ENCODE measurements at places on chromosomes 3 and 15.

DNA sequence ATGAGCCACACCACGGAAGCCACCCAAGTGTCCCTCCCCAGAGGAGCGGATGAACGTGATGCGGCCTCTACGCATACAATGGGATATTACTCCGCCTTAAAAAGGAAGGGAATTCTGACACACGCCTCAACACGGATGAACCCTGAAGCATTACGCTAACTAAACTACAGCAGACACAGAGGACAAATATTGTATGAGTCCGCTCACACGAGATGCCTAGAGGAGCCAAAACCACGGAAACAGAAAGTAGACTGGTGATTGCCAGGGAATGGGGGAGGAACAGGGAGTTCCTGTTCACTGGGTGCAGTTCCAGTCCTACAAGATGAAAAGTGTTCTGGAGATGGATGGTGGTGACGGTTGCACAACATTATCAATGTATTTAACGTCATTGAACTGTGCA is 32.7 kb downstream of the SRGAP3 start:
- no peak for DNase-seq

DNA sequence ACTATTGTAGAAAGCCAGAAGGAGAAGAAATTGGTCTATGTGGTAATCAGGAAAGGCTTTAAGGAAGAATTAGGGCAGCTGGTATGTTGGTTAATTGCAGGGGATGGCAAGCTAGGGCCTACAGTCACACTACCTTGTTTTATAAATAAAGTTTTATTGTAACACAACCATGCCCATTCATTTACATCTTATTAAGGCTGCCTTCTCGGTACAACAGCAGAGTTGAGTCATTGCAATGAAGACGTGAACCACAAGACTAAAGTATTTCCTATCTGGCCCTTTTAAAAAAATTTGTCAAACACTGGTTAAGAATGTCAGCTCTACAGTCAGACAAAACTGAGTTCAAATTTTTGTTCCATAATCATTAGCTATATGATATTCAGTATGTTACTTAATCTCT is 8.3 kb downstream of the SERPINI1 start:
- DNase-seq, result no peak

DNA sequence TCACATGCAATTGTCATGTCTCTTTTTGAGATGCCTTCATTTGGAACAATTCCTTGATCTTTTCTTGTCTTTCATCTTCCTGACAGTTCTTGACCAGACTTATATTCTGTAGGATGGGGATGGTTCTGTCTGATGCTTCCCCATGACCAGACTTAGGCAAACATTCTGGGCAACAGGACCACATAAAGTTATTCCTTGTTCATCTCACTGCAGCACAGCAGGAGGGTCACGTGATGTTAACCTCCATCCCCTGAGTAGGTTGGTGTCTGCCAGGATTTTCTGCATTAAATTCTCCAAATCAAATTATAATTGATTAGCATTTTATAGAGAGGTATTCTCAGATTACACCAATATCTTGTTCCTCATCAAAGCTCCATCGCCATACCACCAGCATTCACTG is 7.8 kb downstream of the DLEC1 start:
- no peak for DNase-seq

- DNase-seq, result peak; percentile 11
Measured at GRCh38 chr3:128965818-128966217, 28.1 kb downstream of the CFAP92 start.

- DNase-seq, result peak; percentile 79
Measured at GRCh38 chr3:58404396-58404795, 29.2 kb downstream of the PDHB start.

- peak; percentile 25 for DNase-seq
Measured at GRCh38 chr3:45026957-45027356, 854 bp downstream of the CLEC3B start.

GRCh38 chr3:124853446-124853845 is 33.7 kb downstream of the ITGB5 start:
- no peak for DNase-seq
